Nucleus accumbens (tissue), 56 donors: ENCODE measurements at places on chromosomes 3 and 15.

GRCh38 chr3:123302961-123303360, 101.2 kb downstream of the SEC22A start:
- DNase-seq: no peak

DNA sequence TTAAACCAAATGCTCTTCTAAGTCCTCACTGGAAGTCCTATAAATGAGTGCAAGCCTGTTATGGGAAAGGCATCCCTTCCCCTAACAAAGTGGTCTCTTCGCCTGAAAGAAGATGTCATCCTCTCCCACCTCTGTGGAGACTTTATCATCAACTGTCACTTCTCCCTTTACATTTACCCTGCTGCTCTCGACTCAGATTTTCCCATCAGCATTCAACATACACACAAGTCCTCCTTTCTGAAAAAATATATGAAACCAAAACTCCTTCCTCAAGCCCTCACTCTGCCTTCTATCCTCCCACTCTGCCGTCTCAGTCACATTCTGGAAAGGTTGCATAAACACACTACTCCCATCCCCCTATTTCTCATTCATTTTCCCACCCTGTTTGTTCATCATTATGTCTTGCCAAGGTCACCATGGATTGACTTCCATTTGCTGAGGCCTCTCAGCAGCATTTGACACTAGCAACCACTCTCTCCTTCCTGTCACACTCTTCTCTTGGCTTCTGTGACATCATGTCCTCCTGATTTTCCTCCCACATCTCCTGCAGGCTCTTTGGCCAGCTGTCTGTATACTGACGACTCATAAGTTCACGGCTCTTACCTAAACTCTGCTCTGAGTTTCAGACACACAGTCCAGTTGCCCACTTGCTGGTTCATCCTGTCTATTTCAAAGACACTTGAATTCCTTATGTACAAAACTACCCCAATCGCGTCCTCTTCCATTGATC, 70.3 kb upstream of the SMAD3 start:
- DNase-seq: no peak

DNA sequence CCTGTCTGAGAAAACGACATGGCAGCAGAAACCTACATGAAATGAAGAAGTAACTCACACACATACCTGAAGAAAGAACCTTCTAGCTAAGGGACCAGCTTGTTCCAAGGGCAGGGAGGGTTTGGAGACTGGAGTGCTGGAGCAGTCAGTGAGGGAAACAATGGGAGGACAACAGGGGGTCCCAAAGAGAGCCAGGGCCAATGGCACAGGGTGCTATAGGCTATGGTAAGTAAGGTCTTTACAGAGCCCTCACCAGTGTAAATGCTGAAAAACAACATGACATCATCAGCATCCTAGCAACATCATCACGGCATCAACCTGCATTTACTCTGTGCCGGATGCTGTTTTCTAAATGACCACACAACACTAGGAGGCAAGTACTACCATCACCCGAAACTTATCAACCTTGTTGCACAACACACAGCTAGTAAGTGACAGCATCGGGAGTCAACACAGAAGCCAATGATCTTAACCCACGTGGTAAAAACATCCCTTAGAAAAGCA, 449.5 kb upstream of the WNT5A start:
- DNase-seq: no peak

DNA sequence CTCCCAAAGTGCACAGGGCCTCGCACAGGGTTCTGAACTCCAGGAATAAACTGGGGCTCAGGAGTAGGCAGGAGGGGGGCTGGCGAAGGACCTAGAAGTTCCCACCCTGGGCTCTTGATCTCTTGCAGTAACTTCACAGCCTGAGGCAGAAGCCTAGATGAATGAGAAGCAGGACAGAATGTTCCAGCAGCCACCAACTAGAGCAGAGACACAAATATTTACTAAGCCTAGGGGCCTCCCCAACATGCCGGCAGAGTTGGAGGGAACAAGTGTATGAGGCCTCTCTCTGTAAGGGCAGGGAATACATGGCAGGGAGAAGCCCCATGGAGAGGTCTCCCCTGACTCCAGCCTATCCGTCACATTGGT, 25.3 kb upstream of the C15orf39 start:
- no peak for DNase-seq

DNA sequence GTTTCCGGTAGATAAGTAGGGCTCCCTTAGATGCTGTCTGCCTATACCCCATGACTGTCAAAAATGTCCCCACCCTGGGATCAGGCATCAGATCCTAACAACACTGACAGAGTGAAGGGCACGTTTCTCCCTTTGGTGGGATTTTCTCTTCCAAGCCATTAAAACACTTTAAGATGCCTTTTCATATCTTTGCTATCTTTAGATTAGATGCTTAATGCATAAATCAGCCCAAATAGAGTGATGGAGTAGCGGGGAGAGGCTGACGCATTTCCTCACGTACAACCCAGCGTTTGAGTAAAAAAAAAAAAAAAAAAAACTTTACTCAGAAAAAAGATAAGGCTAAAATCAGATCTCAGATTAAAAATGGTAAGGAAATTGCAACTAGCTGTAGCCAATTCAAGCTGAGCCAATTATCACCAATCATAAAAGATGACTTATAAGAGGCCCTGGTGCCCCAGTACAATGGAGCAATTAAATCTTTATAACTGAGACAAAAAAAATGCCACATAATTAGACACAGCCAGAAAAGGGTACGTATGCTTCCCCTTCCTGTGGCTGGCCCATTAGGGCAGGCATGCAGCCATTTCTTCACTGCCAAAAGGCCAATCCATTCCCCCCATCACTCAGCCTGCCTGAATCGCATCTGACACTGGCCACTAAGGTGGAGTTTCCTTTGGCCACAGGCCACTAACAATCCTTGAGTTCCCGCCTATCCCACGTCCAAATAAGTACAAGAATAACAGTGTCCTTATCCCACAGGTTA, 45.0 kb downstream of the RFTN1 start:
- no peak for DNase-seq

DNA sequence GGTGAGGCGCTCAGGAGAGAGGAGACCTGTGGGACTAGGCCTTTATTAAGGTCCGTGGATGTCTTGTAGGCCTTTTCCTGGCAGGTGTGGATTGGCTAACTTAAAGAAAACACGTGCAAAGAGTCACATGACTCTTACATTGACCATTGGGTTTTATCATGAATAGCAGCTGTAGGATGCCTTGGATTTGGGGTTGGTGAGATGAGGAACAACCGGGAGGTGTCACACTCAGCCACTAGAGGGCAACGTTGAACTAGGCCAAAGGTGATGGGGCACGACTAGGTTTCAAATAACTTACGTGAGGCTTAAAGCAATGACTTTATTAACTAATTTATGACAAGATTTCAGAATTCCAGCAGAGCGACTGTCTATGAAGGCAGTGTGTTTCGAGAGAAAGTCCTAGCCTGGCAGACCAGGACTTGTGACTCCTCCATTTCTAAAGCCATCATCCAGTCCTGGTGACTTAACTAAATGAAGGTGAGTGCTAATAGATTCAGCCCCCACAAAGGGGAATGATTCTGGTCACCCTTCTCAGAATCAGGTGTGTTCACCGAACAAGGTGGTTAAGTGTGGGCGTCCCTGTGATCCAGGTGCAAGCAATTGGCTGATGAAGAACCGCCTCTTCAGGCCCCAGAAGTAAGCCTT, 345.6 kb downstream of the MCTP2 start:
- no peak for DNase-seq
